ENCODE measurements at places on chromosomes 7 and 10.
A peak's percentile ranks its signal among the peaks of the same experiment; 100 is the strongest.

DNA sequence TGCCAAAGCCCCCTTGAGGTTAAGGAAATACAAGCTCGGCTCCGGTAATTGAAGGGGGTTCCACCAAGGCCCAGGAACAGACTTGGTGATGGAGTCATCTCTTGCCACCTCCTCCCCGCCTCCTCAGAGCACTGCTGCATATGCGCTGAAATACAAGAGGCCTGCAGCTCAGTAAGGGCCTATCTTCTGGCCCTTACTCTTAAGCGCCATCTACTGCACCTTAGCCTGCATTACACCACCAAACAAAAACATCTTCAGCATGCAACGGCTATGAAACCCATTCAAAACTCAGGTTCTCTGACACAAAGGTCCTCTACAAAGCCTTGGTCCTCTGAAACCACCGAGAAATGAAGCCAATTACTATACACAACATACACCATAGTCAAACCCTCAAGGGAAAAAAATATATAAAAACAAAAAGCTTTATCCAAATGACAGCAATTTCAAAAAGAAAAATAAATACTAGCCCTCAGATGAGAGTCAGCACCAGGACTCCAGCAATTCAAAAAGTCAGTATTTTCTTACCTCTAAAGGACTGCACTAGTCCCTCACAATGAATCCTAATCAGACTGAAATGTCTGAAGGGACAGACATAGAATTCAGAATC is 176.8 kb upstream of the TBX20 start:
- no peak for DNase-seq

DNA sequence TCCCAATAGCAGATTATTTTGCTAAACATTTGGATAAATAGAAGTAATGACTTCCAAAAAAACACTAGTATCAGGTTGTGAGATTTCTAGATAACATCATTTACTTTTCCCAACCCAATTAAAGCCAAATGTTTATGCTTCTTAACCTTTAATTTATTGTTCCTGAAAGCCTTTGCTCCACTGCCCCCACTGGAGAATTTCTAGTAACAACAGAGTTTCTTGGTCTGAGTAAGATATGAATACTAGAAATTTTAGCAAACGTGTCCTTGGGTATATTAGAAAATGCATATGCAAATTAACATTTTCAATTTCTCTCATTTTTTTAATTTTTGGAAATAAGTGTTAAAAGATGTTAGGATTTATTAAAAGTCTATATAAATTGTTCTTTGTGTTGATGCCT is 958.0 kb upstream of the PHF14 start:
- no peak for DNase-seq

DNA sequence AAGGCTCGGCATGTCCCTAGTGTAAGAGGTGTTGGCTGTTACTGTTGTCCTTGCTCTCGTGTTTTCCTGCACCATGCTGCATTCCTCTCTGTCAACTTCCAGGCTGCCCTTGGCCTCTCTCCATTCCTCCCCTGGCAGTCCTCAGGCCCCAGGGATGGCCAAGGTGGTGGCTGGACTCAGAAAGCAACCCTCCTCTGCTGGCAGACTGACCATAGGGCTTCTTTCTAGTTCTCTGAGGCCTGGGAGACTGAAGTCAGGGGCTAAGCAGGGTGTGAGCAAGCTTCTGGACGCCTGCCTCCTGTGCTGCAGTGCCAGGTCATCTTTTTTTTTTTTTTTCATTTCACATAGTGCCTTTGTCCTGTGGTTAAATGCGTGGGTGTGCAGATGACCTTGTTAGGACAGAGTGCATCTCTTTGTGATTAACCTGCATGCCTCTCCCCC is 72.0 kb downstream of the GOLGA7B start:
- DNase-seq: no peak

GRCh38 chr10:75403144-75403938 is 1.8 kb upstream of the ZNF503 start:
- DNase-seq: peak; percentile 44

- no peak for DNase-seq
Observed at GRCh38 chr7:100079024-100079560, 2.4 kb downstream of the ZNF3 start.

DNA sequence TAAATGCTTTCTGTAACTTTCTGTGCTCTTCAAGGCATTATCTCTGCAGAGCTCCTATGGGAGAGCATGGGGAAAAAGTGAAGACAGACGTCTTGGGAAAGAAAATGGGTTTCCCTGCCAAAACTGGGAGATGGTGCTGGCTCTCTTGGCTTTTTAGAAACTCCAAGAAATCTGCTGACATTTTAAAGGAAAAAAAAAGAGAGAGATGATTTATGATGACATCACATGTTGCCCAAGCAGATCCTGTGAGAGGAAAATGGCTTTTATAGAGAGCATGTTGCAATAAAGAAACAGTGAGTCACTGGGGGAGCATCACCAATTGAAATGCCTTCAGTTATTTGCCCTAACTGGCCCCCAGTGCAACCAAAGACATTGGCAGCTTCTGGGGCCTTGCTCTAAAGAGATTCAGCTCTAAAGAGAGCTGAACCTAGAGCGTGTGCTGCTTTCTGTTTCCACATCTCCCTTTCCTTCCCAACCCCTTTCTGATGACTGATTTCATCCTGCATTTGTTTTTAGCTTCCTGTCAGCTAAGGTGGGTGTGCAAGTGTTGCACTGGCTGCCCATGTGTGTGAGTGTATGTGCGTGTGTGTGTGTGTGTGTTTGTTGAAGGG is 37.7 kb downstream of the LRMDA start:
- DNase-seq: peak; percentile 82

DNA sequence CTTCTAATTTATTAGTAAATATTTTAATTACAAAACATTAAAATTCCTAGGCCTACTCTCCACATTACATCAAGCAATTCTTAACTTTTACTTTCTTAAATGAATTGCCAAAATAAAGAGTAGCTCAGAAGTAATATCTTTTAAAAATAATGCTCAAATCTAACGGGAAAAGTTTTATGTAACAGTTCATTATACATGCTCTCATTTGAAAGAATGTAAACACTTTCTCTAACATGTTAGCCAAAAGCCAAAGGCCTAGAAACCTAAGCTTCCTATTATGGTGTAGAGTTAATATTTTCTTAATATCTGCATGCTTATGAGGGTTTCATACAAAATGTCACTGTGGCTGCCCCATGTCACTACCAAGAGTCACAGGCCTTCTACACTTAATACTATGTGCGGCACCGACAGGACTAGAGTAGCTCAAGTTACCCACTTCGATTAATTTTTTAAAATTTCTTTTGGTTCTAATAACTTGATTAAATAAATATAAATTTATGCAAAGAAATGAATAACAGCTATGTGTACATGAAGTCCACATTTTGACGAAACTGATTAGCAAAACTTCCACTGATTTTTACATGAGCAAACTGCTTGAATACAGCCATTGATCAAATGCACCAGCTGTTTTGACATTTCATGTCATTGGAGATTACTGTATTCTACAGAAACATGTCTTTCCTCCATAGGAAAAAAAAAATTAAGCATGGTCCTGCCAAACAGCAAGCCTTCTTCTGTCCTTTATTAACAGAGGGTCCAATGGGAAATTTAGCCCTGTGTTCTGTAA is 3.5 kb downstream of the COBL start:
- no peak for DNase-seq

DNA sequence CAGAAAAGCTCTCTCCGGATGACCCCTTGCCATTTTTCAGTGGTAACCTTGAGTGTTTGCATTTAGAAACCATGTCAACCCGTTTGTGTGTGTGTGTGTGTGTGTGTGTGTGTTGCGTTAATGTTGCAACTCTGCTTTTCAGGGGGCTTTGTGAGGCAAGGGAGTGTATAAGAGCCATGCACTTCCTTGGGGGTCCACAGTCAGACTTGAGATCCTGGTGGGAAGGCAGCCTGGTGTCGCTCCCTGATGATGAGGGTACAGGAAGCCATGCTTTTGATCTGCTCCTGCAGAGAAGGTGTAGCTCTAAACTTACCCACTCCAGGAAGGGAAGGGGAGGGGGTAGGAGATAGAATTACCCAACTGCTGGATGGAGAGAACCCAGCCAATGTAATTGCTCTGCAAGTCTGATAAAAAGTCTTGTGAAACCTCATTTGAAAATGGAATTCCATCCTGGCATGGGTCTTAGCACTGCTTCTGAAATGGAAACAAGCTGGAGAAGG is 10.7 kb downstream of the GRK5 start:
- peak; percentile 32 for DNase-seq

GRCh38 chr7:36035186-36035585 is 117.9 kb upstream of the EEPD1 start:
- DNase-seq: no peak

DNA sequence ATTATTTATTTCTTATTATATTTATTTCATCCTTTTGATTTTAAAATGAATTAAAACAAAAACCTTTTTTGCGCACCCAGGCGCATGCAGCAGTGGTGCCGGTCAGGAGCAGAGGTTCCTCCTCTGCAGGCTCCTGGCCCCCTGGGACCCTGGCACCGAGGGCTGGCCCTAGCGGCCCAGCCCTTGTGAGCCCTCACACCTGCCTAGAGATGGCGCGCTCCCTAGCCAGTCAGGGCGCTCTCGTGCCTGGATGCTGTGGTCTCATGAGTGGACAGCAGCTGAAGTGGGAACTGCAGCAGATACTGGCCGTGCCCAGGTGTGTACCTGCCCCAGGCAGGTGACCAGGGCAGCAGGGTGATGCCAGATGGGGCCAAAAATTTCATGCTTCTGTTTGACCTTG is 13.8 kb downstream of the RET start:
- no peak for DNase-seq

GRCh38 chr10:33136271-33136670 is 178.2 kb upstream of the ITGB1 start:
- DNase-seq: no peak

- no peak for DNase-seq
Observed at GRCh38 chr7:149865437-149865836, 8.3 kb upstream of the ATP6V0E2 start.

DNA sequence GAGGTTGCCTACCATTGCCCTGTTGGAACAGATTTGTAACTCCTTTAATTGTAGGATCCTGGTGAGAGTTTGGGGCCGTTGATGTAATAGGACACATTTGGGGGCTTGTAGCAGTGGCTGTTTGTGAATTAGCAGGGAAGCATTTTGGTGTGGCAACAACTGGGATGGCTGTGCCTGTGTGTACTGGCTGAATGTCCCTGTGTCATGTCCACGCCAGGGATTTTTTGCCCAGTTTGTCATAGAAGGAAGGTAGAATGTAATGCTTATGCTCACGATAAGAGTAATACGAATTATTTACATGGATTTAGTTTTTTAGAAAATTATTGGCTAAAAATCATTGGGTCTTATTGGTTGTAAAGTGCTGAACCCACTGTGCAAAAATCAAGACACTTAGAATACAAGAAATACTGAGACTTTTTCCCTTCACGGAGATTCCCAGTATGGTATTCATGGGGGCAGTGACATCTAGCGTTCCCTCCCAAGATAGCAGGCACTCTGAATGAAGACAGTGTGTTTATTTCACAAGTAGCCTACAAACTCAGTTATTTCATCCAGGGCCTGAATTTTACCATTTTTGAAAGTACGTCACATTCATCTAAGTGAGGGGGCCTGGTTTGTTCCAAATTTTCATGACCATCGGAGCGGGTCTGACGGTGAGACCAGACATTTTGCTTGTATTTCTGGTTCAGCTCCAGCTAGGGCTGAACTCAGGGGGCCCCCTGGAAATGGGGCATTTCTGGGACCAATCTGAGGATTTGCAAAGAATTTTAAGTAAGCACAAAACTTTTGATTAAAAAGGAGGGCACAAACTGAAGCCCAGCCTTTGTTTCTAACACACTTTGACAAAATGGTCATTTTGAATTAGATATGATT is 74.7 kb downstream of the CACNB2 start:
- peak; percentile 70 for DNase-seq

GRCh38 chr7:66737667-66738066 is 2.9 kb upstream of the RABGEF1 start:
- no peak for DNase-seq

DNA sequence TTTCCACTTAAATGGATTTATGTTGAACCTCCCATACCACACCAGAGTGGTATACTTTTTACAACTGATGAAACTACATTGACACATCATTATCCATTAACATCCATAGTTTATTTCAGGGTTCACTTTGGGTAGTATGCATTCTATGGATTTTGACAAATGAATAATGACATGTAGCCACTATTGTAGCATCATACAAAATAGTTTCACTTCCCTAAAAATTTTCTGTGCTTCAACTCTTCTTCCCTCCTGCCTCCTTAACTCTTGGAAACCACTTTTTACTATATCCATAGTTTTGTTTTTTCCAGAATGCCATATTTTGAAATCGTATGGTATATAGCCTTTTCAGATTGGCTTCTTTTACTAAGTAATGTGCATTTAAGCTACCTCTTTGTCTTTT is 199.5 kb upstream of the TMEM196 start:
- no peak for DNase-seq

GRCh38 chr10:78867555-78867939 is 201.2 kb upstream of the ZMIZ1 start:
- DNase-seq: no peak

DNA sequence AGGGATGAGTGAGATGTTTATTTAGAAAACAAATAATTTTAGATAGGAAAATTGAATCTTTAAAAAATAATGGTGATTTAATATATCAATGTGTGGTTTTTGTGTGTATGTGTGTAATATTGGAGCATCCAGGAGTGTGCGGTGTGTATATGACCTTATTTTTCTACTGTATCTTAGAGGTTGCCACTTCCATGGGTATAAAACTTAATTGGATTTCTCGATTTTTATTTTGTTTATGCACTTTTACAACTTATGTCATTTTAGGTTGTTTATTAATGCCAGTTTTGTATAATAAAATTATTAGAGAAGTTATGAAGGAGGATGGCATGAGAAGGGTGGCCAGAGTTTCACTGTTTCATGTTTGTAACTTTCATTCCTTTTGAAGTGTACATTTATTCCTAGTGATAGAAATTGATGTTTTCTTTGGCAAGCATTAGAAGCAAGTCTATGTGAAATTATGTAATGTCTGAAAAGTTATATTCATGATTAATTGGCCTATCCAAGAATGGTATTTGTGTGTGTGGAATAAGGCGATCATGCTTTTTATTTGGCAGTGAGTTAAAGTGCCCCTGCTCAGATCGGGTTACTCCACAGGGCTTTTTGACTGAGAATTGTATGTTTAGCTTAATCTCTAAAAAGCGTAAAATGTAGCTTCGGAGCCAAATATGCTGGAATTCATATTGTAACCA is 110.3 kb downstream of the KAT6B start:
- peak; percentile 32 for DNase-seq

GRCh38 chr7:27073076-27073475 is 22.7 kb downstream of the HOXA1 start:
- DNase-seq: no peak

DNA sequence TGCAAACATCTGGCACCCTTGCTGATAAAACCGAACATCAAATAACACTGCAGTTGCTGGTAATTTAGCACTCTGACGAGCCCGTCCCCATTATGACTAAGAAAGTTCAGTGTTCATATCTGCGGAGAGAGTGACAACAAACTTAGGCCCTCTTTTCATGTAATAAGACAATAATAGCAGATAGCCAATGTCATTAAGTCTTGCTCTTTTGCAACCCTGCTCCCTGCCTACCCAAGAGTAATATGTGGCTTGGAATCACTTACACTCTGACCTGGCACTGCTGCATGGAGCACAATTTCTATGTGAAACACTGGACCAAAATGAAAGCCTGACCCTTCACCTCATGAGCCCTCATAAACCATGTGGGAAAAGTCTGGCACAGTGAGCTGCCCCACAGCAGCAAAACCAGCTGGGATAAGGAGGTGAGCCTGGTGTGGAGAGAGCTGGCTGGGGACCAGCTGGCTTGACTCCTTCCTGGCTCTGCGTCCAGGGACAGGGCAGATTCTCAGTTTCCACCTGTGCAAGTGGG is 86.5 kb downstream of the HIPK2 start:
- no peak for DNase-seq

Data from AG20443 (cell line).